SK-N-SH (cell line): ENCODE measurements at places on chromosomes 5 and 9. TPM values are rescaled to one million over a fixed set of nuclear protein-coding genes. Genes with fewer than 3 reads are reported as not detected.
A peak's percentile ranks its signal among the peaks of the same experiment; 100 is the strongest.

The C9 gene
- polyA plus RNA-seq: not detected in 2 replicates

The MRPS2 gene
- 113 and 116 TPM in 2 replicates for polyA plus RNA-seq

GRCh38 chr5:63314551-63314950 lies 647.7 kb downstream of the HTR1A start:
- no peak for DNase-seq

- DNase-seq: no peak
Measured at GRCh38 chr9:136541709-136542108, 4.1 kb downstream of the NOTCH1 start.

GRCh38 chr9:12699529-12699928 lies 6.3 kb downstream of the TYRP1 start:
- DNase-seq: no peak

DNA sequence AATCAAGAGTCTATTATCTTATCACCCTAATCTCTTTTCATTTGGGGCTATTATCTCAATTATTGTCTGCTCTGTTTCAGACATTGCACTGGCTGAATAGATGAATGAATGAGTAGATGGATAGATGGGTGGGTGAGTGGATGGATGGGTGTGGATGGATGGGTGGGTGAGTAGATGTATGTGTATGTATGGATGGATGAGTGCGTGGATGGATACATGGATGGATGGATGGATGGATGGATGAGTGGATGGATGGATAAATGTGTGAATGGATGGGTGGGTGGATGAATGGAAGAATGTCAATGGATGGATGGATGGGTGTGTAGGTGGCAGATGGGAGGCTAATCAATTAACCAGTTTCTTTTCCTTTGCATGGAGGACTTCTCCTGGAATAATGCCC lies 301.7 kb downstream of the NSG2 start:
- no peak for DNase-seq

GRCh38 chr9:86703346-86703745 lies 244.0 kb downstream of the GAS1 start:
- DNase-seq: no peak

GRCh38 chr9:114682846-114683245 lies 854 bp upstream of the TEX48 start:
- DNase-seq: no peak

DNA sequence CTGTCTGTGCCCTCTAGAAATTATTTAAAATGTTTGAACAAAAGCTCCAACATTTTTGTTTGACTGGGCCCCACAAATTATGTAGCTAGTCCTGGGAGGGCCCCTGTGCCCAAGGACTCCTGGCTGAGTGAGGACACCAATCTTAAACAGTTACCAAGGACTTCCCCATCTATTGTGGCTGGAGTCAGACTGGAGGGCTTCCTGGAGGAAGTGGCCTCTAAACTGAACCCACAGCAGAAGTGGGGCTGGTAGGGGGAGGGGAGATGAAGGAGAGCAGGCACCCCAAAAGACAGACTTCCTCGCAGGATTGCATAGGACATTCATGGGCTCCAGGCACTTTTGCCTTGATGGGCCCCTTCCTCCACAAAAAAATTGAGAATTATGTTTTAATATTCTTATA lies 8.1 kb downstream of the ADAMTS13 start:
- DNase-seq: no peak

The ELAVL2 gene
- 0.15 and 0.28 TPM in 2 replicates for polyA plus RNA-seq

DNA sequence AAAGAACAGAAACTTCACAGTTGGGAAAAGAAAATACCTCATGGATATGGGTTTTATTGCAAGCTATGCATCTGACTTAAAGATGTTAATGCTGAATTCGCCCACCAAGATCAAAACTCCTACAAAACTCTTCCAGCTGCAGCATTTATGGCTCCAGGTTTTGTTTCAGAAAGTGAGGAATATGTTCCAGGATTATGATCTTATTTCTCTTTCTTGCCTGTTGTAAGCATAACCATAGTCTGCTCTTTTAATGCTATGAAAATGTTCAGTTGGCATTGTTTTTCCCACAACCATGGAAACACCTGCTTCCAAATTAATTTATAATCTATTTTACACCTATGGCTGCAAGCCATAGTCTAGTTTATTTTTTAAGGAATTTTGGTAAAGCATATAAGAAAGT lies 34.9 kb upstream of the FST start:
- no peak for DNase-seq

The PCDHGB3 gene
- polyA plus RNA-seq: 0.53 and 0.63 TPM in 2 replicates

DNA sequence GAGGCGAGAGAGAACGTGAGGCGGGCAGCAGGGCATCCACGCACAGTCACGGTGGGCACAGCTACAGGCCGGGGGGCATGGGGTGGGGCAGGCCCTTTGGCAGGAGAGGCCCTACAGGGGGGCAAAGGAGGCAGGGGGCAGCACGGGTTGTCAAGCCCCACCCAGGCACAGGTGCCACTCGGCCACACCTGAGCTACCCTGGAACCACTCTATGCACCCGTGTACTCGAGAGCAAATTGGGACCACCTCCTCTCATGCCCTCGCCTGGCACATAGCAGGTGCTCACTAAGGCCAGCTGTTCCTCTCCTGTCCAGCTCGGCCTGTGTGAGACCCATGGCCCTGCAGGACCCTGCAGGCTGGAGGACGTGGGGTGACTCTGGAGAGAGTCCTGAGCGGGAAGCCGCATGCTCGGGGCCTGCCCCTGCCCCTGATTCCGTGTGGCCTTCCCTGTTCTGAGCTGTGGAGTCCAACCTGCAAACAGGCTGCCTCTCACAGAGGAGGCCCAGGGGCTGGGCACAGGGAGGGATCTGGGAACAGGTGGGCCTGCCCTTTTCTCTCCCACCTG lies 31.4 kb upstream of the SARDH start:
- no peak for DNase-seq

The NUTM2G gene
- polyA plus RNA-seq: not detected in 2 replicates

- DNase-seq: no peak
Measured at GRCh38 chr9:89278551-89278950, 32.4 kb upstream of the CKS2 start.

The HSPA4 gene
- 18.8 and 20.2 TPM in 2 replicates for polyA plus RNA-seq

The OCLN gene
- 6.5 and 7.4 TPM in 2 replicates for polyA plus RNA-seq

- peak; percentile 92 for DNase-seq
Measured at GRCh38 chr9:128249908-128250838, 25.6 kb downstream of the GOLGA2 start.

DNA sequence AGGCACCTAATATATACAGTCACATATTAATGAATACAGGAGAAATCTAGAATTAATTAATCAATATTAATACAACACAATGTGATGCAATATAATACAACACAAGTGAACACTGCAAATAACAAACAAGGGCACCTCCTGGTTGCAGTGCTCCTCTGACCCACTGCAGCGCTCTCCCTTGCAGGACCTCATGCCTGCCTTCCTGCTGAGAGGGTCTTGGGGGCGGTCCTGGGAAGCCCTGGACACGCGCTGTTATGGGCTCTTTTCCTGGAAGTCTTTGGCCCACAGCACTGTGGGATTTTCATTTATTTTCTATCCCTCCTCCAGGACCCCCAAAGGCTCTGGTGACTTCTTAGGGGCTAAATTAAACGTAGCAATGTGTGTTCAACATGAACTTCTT lies 485.8 kb downstream of the IRX1 start:
- DNase-seq: no peak

GRCh38 chr5:11387382-11387781 lies 516.9 kb downstream of the CTNND2 start:
- DNase-seq: no peak

DNA sequence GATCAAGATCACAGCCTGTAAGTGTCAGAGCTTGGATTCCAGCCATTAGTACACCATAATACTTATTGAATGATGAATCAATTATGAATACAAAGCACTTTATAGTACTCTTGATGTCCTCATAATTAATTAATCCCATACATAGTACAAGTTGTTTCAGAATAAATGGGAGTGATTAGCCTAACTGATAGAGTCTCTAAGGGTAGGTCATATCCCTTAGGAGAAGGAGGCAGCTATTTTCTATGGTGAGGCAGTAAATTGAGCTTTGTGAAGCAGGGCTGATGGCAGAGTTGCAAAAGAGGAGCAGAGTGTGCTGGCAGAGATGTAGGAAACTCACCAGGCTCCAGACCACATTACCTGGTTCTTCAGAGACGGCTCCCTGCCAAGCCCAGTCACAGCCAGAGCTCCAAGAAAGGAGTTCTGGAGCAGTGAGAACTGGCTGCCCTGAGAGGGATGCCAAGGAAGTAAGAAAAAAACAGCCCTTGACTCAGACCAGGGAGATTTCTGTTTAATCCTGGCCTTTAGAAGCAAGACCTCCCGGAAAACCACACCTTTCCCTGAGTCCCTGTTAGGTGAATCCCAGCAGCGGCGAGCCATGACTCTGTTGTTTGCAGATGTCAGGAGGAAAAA lies 112.9 kb downstream of the SH3TC2 start:
- DNase-seq: no peak

The SLC28A3 gene
- 0.23 and 0.45 TPM in 2 replicates for polyA plus RNA-seq

GRCh38 chr5:157978061-157978460 lies 119.1 kb upstream of the CLINT1 start:
- DNase-seq: peak; percentile 47

- DNase-seq: no peak
Measured at GRCh38 chr9:97059626-97060025, 20.7 kb upstream of the CTSV start.

The ADAM19 gene
- 43.1 and 46.9 TPM in 2 replicates for polyA plus RNA-seq

GRCh38 chr9:107307331-107307730 lies 24.3 kb downstream of the RAD23B start:
- no peak for DNase-seq

The ALDH7A1 gene
- 44.5 and 55.6 TPM in 2 replicates for polyA plus RNA-seq

The SVEP1 gene
- 0.10 and 0.11 TPM in 2 replicates for polyA plus RNA-seq
